ENCODE measurements at places on chromosomes 1 and 21.

DNA sequence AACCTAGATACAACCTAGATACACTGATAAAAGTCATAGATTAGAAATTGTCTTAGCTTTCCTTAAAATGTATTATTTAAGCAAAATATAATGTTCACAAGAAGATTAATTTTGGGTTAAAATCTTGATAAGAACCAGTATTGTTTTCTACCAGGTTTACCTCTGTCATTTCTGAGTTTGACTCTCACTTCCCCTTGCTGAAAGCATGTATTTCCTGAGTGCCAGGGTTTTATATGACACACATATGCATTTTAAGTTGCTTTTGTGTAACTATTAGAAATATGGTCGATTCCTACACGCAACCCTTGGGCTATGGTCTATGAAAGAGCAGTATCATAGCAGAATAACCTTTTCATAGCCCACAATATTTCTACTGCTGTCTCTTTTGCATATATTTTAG is 351.7 kb downstream of the ZP4 start:
- no peak for DNase-seq

DNA sequence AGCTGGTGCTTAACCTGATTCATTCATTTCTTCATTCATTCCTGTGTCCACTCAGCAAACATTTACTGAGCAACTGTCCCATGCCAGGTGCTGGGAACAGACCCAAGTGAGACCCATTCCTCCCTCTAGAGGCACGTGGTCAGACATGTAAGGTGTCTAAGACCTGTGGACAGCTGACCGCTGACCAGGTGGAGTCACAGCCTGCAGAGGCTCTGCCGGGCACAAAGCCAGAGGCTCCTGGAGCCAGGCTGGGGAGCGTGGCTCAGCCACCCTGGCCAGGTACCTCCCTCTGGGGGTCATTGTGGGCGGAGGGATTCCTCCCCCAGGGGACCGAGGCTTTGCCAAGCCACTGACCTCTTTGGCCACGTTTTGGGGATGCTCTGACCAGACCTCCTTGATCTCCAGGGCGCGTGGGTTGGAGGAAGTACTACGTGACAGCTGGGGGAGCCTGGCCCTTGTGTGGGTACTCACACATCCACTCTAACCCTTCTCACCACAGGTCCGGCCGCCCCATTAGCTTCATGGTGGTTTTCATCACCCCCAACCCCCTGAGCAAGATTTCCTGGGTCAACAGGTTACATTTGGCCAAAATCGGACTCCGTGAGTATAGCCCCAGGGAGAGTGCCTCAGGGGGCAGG is 100.3 kb downstream of the ARHGEF10L start:
- DNase-seq: no peak

GRCh38 chr21:42527127-42527488 is 13.5 kb downstream of the SLC37A1 start:
- DNase-seq: no peak

- no peak for DNase-seq
Measured at GRCh38 chr1:229940684-229941083, 126.4 kb upstream of the GALNT2 start.

DNA sequence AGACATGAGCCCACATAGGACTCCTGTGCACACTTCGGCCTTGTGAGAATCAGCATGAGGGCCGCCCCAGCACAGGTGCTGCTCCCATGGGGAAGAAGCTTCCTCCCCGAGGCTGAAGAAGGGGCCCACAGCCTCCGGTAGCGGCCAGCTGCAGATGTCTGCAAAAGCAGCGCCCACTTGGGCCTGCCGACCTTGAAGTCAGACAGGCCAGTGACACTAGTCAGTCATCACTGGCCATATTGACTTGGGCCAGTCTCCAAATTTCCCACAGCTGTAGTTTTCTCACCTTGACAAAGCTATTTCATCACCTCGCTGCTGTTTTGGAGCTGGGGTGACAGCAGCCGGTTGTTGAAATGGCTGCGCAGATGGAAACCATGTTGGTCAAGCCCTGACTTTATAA is 83.0 kb downstream of the RIPK4 start:
- DNase-seq: no peak

DNA sequence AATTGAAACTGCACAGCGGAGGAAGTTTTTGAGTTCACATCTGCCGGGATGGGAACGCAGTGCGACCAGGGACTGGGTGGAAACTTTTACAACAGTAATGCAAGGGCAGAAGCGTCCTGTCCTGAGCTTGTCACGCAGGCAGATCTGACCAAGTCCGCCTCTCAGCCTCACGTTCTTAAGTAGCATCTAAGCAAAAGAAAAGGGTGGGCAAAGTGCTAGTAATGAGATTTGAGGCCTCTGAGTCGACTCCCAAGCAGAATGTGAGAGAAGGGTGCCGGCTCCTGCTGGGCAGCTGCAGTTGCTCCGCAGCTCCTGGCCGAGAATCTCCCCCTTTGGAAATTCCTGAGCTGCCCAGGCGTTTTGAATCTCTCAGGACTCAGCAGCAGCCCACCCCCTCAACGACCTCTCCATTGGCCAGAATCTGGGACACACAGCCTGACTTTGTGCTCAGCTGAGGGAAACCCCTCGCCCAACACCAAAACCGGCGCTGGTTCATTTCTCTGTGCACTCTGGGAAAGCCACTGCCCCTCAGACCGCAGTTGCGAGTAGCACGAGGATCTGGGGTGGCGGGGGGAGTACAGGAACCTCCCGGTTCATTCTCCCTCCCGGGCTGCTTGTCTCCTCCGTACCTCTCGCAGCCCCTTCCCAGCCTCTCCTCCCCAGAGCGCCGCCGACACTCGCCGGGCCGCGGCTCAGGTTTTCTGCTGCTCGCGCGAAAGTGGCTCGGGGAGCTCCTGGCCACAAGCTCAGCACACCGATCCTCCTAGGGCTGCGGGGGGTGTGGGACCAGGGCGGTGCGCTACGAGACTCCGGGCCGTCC is 913 bp upstream of the S1PR1 start:
- no peak for DNase-seq

- no peak for DNase-seq
Measured at GRCh38 chr1:205267306-205267902, 39.7 kb downstream of the TMCC2 start.

- DNase-seq: no peak
Measured at GRCh38 chr1:166237675-166238074, 70.9 kb upstream of the FAM78B start.

GRCh38 chr1:158112994-158113758 is 67.5 kb upstream of the CD1D start:
- DNase-seq: no peak

- DNase-seq: no peak
Measured at GRCh38 chr21:34908419-34909055, 140.6 kb downstream of the RUNX1 start.

DNA sequence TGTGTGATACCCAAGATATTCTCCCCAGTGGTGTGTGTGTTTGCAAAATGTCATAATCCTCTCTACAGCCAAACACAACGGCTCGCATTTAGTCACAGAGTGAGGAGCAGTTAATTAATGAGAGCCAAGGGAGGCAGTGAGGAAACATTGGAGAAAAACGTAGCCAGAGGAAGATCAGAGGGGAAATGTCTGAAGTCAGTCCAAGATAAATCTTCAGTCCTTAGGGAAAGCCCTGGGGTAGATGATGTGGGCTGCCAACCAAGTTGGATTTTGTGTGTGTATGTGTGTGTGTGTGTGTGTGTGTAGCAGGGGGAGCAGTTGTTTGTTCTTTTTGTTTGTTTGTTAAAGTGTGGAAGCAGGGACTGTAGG is 201.0 kb upstream of the PTBP2 start:
- DNase-seq: no peak

DNA sequence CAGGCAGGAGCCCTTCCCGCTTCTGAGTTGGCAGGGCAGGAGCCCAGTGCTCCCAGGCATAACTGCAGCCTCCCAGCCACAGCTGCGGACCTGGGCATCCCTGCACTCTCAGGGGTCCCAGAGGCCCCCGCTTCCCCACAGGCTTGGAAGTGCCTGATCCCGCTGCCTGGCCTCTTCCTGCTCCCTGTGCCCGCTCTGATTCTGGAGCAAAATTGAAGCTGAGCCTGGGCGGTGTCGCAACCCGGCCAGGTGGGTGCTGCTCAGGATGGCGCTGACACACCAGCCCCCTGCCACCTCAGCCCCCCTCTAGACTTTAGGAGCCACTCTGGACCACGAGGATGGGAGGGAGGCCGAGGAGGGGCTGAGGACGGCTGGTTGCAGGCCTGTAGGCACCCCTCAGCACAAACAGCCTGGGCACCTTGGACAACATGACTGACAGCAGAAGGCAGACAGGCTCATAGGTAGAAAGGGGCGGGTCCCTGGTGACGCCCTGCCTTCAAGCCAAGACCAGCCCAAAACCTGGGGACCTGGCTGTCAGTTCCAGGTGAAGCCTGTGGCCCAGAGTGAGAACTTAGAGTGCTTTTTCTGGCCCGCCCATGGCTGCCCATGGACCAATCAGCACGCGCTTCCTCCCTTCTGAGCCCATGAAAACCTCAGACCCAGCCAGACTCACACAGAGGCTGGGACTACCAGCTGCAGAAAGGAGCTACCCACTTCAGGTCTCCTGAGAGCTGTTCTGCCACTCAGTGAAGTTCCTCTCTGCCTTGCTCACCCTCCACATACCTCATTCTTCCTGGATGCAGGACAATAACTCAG is 7.2 kb downstream of the HLCS start:
- no peak for DNase-seq

DNA sequence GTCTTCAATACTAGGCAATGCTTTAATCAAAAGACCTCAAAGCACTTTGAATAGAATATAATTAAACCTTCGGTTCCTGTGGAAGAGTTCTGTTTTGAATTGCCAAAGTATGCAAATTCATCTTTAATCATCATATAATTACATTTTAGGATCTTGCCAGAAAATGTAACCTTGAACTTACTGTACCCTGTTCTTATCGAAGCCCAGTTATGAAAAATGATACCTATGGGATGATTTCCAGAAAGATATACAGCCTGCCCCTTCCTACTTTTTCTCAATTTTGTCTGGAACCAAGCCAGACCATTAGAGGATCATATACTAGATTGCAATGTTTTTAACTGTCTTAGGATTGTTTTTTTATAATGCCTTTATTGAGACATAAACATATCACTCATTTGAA is 34.0 kb upstream of the ZNF281 start:
- DNase-seq: no peak

DNA sequence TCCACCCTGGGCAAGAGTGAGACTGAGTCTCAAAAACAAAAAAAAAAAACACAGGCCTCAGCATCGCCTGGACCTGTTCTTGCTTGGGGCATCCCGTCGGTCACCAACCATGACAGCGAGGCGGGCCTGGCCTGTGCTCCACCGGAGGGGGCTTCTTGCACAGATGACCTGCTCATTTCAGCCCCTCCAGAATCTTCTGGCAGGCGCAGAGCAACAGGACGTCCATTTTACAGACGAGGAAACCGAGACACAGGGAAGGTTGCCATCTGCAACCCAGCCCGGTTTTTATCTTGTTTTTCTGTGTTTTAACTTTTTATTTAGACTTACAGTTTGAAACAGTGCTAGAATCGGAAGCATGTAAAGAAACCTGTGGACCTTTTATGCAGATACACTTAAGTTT is 918 bp downstream of the CSTB start:
- no peak for DNase-seq

GRCh38 chr1:8357329-8358101 is 39.6 kb downstream of the SLC45A1 start:
- DNase-seq: no peak

DNA sequence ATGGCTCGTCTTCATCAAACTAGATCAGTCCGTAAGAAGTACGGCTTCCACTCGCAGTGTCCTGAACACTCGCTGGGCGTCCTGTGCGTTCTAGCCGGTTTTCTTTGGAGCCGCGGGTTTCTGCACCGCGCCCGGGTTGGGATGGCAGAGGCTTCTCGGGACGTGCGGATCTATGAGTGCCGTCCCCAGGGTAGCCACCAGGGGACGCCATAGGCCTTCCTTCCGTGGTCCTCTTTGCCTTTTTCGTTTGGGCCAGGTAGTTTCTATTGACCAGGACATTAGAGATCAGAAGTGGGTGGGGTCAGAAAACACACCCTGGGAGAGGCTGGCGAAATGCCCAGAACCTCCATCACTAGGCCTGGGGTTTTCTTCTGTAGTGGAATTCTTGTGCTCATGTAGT is 273.8 kb downstream of the FAM72C start:
- DNase-seq: no peak

- DNase-seq: no peak
Measured at GRCh38 chr1:20964540-20965484, 177.7 kb upstream of the HP1BP3 start.

GRCh38 chr21:29115899-29116298 is 14.5 kb upstream of the MAP3K7CL start:
- no peak for DNase-seq

DNA sequence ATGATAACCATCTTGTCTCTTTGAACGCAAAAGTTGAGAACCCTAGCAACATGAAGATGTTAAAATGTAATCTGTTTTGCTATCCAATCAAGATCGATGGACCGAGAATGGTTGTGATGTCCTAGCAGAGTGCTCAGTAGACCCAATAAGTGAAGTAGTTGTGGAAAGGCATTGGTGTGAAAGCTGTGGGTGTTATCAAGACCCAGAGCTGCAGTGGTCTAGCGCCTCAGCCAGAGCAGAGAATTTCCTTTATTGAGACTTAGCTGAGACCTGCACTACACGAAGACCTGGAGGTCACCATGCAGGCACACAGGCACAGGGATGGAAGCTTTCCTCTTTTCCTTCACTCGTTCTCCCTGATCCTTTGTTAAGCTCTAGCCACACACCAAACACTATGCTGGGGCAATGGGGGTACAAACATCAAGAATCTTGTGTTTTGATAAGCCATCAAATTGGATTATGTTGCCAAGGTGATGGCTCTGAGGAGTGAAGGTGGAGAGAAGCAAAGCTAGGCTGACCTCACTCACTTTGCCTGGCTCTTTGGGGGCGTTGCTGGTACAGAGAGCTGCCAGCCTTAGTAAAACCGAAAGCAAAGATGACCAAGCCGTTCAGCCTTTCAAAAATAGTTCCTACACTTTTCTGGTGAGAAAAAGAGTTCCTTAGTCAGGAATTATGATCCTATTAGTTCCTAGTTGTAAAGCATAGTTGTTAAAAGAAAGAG is 24.1 kb downstream of the METTL13 start:
- no peak for DNase-seq

DNA sequence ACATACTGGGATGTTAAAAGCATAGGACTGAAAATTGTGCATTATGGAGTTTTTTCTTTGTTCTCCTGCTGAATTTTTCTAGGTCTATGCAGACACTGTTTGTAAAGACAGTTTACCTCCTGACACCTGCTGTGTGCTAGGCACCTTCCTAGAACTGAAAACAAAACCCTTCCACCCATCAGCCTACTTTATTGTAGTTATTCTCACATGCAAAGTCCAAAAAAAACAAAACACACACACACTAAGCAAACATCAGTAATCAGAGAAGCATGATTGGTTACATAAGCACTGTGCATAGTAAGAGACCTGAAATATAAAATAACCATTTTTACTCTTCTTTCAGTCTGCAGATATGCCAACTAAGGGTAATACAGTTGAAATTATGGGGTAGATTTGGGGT is 195.1 kb downstream of the CRB1 start:
- DNase-seq: peak; percentile 15

DNA sequence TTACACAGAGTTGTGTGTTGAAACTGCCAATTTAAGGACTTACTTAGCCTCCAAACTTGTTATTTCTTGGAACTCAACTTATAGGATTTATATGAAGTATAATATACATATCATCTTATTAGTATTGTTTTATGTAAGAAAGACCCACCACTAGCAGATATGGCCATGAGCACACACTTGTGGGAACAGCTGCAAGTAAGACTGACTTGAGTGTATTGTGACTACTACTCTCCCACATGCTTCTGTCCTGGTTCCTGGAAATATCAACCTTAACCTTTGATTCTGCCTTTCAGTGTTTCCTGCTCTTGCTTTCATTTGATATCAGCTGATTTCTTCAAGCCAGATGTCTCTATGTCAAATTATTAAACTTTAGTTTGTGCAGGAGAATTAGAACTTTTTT is 175.3 kb downstream of the MAGI3 start:
- no peak for DNase-seq
